ENCODE measurements at places on chromosomes 2 and 18.
A peak's percentile ranks its signal among the peaks of the same experiment; 100 is the strongest.

- DNase-seq: no peak
These were observed 67.0 kb upstream of the RMP24 start for GRCh38 chr18:35905436-35905835.

DNA sequence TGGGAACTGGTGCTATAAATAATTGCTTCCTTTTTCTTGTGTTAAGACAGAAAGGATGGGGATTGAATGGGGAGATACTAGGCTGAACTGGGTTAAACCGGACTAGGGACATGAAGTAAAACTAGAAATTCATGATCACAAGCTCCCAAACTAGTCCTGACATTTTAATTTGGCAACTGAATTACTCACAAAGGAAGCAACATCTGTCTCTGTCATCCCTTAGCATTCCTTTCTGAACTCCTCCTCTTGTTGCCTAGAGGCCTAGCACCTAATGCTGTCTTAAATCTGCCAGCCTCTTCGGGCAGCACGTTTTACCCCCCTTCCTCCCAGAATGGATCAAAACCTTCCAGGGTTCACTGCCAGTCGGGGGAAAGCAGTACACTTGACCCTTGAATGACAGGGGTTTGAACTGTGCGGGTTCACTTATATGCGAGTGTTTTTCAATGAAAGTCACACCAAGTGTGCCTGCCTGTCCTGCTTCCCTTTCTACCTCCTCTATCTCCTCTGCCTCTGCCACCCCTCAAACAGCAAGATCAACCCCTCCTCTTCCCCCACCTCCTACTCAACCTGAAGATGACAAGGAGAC lies 8.2 kb downstream of the KCTD1 start:
- DNase-seq: peak; percentile 41

GRCh38 chr18:45034179-45034578 lies 353.5 kb downstream of the SETBP1 start:
- no peak for DNase-seq

DNA sequence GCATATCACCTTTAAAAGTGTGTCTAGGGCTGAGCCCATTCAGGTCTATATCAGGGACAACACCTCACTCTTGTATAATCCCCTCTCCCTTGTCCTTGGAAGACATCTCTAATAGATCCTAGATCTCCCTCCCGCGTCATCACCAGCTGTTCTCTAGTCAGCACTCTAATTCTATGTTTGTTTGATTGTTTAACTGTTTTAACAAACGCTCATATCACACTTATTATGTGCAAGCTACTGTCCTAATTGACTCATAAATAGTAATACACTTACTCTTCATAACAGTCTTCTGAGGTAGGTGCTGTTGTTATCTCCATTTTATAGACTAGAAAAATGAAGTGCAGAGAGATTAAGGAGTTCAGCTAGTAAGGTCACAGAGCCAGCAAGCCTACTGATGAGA lies 1.6 kb upstream of the ERMN start:
- no peak for DNase-seq

DNA sequence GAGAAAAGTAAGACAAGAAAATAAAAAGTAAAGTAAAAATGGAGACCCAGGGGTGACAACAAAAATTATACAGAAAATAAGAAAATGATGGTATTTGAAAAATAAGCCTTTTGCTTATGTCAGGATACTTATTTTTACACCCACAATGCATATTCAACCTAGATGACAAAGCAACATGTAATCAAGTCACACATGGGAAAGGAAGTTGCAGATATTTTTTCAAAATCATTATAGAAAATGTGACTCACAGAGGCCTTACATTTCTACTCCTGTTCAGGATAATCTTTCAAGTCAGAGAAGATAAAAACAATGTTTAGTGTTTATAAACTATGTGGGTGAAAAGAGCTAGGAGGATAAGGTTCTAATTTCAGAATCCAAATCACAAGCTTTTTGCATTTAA lies 275.3 kb upstream of the UBE2E3 start:
- peak; percentile 66 for DNase-seq

GRCh38 chr2:10550206-10551001 lies 102.3 kb upstream of the ODC1 start:
- no peak for DNase-seq

- no peak for DNase-seq
These were observed 347.6 kb downstream of the RNF144A start for GRCh38 chr2:7264791-7265190.

GRCh38 chr2:131105950-131106801 lies 1.0 kb downstream of the PLEKHB2 start:
- DNase-seq: peak; percentile 52

DNA sequence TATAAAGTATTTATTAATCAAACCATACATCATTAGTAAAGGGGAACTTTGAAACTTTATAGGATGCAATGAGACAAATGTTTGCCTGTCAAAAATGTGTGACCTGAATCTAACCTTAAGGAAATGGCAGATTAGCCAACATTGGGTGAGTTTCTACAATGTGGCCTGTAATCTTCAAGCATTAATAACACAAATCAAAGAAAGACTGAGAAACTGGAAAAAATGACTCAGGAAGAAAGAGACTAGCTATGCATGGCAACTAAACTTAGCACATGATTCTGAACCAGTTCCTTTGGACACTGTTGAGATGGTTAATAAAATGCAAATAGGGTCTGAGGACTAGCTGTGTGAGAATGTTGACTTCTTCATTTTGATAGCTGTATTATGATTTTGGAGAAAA lies 628.6 kb upstream of the ID2 start:
- DNase-seq: no peak

- no peak for DNase-seq
These were observed 643.2 kb upstream of the PIK3C3 start for GRCh38 chr18:41311571-41312547.

- no peak for DNase-seq
These were observed 232.3 kb downstream of the DYM start for GRCh38 chr18:49228187-49228586.

DNA sequence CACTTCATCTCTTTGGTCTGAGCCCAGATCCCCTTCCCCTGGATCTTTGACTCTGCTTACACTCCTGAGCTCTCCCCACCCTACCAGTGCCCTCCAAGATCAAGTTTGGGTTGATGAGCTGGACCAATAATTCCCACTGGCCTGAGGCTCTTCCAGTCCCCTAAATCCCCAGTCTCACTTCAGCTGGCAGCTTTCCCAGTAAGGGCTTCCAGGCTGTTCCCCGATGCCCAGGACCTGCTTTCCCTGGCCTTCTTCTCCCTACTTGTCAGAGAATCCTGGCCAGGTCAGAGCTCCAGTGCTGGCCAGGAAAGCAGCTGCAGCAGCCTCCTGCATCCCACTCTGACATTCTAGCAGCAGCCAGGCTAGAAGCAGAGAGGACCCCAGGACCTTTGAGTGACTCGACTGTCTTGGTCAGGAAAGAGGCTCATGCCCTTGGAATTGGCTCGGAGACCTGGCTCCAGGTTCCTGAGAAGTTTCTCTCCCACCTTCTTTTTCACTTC lies 3.5 kb downstream of the WNT6 start:
- no peak for DNase-seq

DNA sequence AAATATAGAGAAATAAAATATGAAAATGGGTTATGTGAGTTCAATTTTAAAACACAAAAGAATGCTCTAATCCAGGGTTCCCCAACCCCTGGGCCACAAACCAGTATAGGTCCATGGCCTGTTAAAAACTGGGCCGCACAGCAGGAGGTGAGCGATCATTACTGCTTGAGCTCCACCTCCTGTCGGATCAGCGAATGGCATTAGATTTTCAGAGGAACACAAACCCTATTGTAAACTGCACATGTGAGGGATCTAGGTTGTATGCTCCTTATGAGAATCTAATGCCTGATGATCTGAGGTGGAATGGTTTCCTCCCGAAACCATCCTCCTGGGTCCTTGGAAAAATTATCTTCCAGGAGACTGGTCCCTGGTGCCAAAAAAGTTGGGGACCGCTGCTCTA lies 34.7 kb downstream of the TTR start:
- no peak for DNase-seq

GRCh38 chr2:226198956-226199355 lies 600.7 kb downstream of the IRS1 start:
- no peak for DNase-seq

DNA sequence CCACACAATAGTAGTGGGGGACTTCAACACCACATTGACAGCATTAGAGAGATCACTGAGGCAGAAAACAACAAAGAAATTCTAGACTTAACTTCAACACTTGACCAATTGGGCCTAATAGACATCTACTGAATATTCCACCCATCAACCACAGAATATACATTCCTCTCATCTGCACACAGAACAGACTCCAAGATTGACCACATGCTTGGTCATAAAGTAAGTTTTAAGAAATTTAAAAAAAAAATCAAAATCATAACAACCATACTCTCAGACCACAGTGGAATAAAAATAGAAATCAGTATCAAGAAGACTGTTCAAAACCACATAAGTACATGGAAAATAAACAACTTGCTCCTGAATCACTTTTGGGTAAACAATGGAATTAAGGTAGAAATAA lies 9.0 kb upstream of the FLACC1 start:
- peak; percentile 47 for DNase-seq

GRCh38 chr2:59425247-59425646 lies 1128.2 kb downstream of the BCL11A start:
- DNase-seq: peak; percentile 0

DNA sequence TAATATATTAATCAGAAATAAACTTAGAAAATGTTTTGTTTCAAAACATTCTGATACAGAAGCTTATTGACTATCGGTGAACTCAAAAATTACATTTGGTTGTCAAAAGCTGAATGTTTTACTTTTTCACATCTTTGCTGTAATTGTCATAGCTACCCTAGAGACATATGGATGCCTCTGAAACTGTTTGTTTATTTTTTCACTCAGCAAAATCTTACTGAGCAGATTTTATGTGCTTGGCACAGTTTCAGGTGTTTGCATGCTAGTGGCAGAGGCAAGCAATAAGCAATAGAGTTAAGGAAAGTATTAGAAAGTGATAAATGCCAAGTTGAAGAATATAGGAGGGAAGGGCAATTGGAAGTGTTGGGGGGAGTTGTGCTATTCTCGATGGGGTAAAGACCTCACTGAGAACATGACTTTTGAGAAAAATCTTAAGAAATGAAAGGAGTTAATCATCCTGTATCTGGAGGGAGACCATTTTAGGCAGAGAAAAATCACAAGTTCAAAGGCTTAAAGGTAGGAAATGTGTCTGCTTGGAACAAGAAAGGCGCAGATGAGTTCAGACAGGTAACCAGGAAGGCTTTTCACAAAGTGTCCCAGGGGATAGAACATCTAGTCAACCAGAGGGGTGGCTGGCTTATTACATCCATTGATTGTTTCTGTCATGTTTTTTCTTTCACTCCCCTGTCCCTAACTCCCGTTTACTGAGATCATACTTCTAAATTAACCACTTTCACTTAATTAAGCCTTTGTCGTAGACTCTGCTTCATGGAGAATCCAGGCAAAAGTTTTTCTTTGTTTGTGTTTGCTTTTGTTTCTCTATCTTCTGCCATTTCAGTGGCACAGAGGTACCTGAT lies 27.2 kb upstream of the COBLL1 start:
- peak; percentile 44 for DNase-seq

DNA sequence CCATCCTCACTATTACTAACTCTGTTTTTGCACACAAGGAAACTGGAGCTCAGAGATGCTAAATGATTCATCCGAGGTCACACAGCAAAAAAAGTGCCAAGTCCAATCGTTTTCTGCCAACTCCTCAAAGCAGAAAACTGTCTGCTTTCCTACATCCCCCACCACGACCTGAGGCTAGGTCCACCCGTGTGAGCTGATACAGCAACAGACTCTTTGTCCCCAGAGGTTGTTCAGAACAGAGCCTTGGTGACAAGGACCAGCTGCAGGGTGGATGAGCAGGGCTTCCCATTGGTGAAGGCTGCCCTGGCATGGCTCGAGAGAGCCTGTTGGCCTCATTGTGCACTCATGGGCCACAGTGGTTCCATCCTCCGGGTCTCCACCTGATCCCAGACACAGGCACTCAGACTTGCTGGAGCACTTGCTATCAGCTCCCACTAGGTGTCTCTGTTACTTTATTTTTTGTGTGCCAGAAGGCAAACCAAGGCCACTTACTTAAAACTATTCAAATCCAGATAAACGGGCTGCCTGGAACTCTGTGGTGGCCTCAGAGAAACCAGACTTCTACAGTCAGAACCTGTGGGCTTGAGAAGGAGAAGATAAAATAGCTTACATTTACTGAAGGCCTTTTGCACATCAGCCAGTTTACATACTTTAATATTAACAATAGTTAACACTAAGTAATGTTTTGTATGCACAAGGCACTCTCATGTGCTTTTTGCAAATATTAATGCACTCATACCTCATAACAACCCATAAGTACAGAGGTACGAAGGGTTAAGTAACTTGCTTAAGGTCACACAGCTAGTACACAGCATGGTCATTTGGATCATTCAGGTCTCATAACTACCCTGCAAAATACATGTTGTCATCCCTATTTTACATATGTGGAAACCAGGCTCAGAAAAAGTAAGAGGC lies 62.9 kb upstream of the CTIF start:
- peak; percentile 81 for DNase-seq

GRCh38 chr2:206531996-206532543 lies 88.7 kb downstream of the ADAM23 start:
- DNase-seq: peak; percentile 75

GRCh38 chr2:200732866-200733265 lies 78.8 kb upstream of the BZW1 start:
- DNase-seq: no peak

DNA sequence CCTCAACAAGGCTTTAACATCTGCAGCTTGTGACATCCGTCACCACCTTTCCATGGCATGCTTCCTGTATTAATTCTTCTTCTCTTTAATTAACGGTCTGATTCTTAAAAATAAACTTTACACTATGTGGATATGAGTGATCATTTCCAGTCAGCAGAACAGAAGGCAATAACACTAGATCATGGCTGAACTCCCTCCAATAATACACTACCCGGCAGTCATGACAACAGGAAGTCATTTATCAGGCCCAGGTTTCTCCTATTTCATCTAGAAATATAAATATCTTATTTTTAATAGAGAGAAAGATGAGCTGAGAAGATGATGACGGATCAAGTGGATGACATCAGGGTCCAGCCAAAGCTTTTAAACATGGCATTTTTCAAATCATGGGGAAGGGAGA lies 792.2 kb downstream of the SLC4A3 start:
- DNase-seq: no peak

DNA sequence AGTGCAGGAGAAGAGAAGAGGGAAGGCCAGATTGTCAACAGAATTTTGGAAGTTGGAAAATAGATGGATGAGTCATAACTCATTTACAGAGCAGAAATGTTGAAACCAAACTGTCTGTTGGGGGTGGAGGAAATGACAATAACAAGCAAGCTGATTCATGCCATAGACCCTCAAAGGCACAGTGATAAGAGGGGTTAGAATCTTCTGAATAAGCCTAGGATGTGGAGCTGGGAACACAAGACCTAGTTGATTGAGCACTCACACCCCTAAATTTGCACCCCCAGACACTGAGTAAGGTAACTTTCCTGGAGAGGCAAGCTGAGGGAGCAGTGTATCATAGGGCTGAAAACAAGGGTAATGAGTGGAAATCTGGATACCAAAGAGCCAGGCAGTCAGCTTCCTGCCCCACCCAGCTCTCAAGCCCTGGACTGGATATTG lies 141.4 kb downstream of the SCG2 start:
- DNase-seq: peak; percentile 90

- DNase-seq: peak; percentile 82
These were observed 161.2 kb upstream of the EPAS1 start for GRCh38 chr2:46135958-46136357.

Data from iris pigment epithelial cell (primary cell).